Esophagus muscularis mucosa (tissue), 4 donors: ENCODE measurements at places on chromosomes 3 and 15. TPM values are rescaled to one million over a fixed set of nuclear protein-coding genes. Genes with fewer than 3 reads are reported as not detected.

- DNase-seq: peak; percentile 62
Measured at GRCh38 chr3:157073810-157074209, 86.1 kb downstream of the CCNL1 start.

DNA sequence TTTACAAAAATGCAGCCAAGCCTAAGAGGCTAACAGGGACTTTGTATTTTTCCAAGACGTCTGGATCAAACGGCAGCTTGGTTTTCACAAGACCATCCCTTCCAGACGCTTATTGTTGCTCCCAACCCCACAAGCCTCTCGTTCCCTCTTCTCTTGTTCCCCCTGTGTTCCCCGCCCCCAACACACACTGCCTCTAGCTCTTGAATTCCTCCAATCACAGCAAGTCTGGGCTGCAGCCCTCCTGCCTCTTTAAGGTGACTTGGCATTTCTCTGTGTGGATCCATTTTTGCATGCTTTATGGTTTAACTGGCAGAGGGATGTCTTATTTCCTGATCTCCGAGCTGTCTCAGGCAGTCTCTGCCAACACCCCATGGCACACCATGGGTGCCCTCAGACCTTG, 182.2 kb downstream of the ABHD5 start:
- peak; percentile 66 for DNase-seq

Gene RAD51
- not detected for total RNA-seq

Gene ZXDC
- 25.8 TPM for total RNA-seq

DNA sequence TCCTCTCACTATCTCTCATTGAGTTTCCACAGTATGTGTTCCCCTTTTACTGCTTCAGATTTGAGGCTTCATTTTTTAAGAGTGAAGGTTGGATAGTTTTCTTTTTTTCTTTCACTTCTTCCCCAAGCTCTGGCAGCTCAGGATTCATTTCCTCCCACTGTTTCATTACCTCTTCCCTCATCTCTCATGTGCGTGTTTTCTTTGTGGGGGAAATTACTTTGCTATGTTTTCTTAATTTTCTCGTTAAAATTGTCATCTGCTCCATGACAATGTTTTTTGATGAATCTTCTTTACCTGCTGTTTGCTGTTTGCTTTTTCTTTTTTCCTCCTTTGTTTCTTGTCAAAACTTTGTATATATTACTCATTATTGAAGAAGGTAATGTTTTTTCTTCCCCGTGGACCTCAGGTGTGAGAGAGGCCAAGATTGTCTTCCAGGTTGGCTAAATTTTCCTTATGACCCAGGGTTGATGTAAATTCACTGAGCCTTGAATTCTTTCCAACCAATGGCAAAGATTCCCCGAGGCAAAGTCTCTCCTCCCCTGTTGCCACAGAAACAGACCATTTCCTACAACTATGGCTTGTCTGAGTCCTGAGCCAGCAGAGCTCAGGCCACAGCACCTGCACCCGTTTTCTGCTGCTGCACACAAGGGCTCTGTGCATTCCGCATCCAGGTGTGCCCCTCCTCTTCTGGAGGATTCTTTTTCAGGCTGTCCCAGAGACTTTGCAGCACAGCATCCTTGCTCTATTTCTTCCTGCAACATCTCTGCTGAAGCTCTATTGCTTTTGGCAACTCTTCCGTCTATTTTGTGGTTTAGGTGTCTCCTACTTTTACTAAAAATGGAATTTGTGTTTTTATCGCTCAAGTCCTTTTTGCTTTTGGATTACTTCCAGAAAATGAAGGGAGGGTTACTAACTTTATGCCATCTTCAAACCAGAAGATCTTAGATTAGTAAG, 66.1 kb downstream of the NOX5 start:
- no peak for DNase-seq

DNA sequence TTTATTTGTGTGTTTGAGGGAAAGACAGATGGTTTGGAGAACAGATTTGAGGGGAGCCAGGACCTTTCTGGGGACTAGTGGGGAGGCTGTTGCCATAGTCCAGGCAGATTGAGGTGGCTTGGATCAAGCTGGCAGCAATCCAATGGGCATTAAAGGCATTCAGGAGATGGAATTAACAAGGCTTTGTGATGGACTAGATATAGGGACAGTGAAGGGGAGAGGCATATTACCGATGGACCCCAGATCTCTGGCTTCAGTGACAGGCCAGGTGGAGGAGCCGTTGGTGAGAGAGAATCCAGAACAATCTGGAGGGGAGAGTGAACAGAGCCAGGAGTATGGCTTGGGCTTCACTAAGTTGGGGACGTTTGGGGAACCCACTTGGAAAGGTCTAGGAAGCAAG, 124.8 kb downstream of the EEFSEC start:
- no peak for DNase-seq

DNA sequence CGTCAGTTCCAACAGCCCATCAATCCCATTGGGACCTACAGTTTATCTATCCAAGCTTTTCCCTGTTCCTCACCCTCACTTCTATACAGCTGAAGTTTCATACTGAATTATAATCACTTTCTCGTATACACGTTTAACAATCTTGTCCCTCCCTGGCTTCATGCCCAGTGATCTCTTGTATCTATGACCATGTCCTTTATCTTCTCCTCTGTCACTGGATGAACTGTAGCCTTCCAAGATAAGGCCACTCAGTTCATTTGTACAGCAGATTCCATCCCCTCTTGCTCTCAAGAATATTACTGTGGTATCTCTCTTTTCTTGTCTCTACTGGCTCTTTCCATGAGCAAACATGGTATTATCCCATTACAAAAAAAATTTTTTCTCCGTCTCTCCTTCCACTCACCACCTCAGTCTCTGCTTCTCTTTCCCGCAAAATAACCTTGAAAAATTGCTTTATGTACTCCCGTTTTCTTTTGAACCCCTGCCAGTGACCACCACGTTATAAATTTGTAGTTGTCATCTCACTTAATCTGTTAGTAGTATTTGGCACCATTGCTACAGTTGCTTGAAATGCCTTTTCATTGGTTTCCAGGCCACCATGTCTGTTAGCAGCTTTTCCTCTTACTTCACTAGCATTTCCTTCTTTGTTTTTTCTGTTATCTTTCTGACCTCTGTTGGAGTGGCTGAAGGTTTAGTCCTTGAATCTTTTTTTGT, 9.4 kb downstream of the CTNNB1 start:
- no peak for DNase-seq
